ENCODE measurements at places on chromosomes 13 and 19. TPM values are rescaled to one million over a fixed set of nuclear protein-coding genes. Genes with fewer than 3 reads are reported as not detected.

- DNase-seq = no peak
- H3K4me3 ChIP-seq = no peak overlapping the region
- H3K27ac ChIP-seq = no peak overlapping the region
- H3K4me1 ChIP-seq = no peaks in the 10 kb centered on the region
- H3K36me3 ChIP-seq = no peaks in the 10 kb centered on the region
Measured at GRCh38 chr19:11463391-11463790, 17.5 kb downstream of the ELAVL3 start.

GRCh38 chr13:79862515-79862914, 381.6 kb downstream of the NDFIP2 start:
- H3K36me3 ChIP-seq = no peaks in the 10 kb centered on the region
- no peaks in the 10 kb centered on the region for H3K27me3 ChIP-seq
- H3K4me3 ChIP-seq = no peak overlapping the region
- no peak for DNase-seq

DNA sequence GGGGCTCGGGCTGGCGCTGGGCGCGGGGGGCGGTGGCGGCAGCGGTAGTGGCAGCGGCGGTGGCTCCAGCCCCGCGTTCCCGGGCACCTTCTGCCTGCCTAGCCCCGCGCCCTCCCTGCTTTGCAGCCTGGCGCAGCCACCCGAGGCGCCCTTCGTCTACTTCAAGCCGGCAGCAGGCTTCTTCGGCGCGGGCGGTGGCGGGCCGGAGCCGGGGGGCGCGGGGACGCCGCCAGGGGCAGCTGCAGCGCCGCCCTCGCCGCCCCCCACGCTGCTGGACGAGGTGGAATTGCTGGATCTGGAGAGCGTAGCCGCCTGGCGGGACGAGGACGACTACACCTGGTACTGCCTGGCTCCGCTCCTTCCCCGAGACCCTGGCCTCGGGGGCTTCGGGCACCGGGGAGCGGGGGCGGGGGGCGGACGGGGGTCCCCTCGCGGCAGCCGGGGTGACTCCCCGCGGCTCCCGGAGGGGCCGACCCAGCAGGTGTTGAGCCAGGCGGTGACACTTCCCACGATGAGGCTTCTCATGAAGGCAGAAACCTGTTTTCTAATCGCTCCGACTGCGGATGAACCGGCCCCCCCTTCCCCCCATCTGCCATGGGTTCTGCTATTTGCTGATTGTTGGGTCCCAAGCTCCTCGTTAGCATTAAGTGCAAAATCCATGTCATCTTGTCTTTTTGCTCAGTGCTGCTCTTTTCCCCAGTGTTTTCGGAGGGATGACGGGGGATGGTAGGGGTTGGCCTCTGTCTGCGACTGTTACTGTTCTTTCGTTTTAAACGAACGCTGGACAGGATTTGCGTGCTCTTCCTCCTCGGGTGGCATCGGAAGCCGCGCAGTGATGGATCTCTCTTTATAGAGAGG, 943 bp downstream of the SLAIN1 start:
- DNase-seq = no peak
- H3K27ac ChIP-seq = no peak overlapping the region
- H3K4me1 ChIP-seq = no peaks in the 10 kb centered on the region
- no peaks in the 10 kb centered on the region for H3K36me3 ChIP-seq

The TMPRSS9 gene
- 1.1 TPM for polyA plus RNA-seq

- H3K27ac ChIP-seq = no peak overlapping the region
- no peaks in the 10 kb centered on the region for H3K4me1 ChIP-seq
- no peak for DNase-seq
- H3K36me3 ChIP-seq = no peaks in the 10 kb centered on the region
- no peak overlapping the region for H3K4me3 ChIP-seq
Measured at GRCh38 chr13:43520351-43520750, 266.4 kb downstream of the ENOX1 start.
